ENCODE measurements at places on chromosomes 13 and 19. TPM values are rescaled to one million over a fixed set of nuclear protein-coding genes. Genes with fewer than 3 reads are reported as not detected.
A peak's percentile ranks its signal among the peaks of the same experiment; 100 is the strongest.

Gene KLK4
- total RNA-seq, result not detected

Gene ZNF99
- total RNA-seq, result not detected

Gene SHC2
- 3.3 TPM for total RNA-seq

Gene MBD3L3
- not detected for total RNA-seq

Gene SERPINE3
- total RNA-seq, result not detected

Gene RFPL4AL1
- total RNA-seq, result not detected

DNA sequence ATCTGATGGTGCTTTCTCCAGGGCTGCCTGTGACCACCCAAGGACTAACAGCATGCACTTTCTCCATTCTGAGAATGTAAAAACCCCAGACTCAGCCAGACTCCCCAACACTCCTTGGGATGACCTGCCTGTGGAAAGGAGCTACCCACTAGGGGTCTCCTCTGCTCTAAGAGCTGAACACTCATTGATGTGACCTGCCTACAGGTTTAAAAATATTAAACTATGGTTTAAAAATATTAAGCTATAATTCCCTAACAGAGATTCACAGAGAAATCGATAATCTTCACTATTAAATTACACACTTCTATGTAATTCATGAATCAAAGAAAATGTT, 696.2 kb upstream of the SLITRK5 start:
- no peak overlapping the region for H3K27ac ChIP-seq
- no peaks in the 10 kb centered on the region for H3K27me3 ChIP-seq
- H3K36me3 ChIP-seq, result no peaks in the 10 kb centered on the region
- no peak for DNase-seq
- H3K4me1 ChIP-seq, result no peaks in the 10 kb centered on the region
- H3K4me3 ChIP-seq, result no peak overlapping the region

DNA sequence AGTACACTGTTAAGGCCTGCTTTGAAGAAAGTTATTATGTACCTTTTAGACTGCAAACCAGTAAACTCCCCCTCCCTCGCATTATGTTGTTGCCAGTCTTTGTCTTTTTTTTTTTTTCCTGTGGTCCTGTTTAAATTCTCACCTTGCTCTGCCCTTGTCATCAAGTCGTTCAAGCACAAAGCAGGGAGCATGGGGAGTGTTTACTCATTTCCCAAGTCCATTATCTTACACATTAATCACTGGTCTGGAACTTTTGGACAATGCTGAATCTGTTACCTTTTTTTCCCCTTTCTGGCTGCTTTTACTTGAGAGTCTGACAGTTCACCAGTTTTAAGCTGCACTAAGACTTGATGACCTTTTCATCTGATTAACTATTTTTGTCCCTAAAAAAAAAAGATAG, 108.2 kb downstream of the DACH1 start:
- H3K36me3 ChIP-seq, result no peaks in the 10 kb centered on the region
- H3K27me3 ChIP-seq, result no peaks in the 10 kb centered on the region
- no peaks in the 10 kb centered on the region for H3K4me1 ChIP-seq
- H3K4me3 ChIP-seq, result no peak overlapping the region

DNA sequence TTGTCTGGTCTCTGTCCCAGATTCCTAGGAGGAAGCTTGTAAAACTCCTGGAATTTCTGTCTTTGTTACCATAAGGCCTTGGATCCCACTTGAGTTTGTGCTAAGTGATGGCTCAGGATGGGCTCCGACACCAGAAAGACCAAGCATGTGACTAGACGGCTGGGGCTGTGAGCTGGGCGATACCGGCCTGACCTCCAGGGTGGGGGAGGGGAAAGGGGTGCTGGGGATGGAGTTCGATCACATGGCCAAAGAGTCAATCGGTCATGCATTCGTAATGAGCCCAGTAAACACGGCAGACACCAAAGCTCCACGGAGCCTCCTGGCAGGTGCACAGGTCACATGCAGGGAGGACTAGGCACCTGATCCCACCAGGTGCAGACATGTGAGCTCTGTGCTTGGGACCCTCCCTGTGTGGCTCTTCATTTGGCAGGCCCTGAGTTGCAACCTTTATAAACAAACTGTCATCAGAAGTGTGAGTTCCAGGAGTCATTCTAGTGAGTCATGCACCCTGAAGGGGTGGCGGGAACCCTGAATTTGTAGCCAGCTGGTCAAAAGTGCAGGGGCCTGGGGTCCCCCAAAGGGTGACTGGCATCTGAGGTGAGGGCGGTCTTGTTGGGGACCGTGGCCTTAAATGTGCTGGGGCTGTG, 27.1 kb downstream of the ELAVL1 start:
- no peak overlapping the region for H3K4me3 ChIP-seq
- no peak overlapping the region for H3K27ac ChIP-seq
- DNase-seq, result no peak
- H3K36me3 ChIP-seq, result peaks cover 29% of the 10 kb centered on the region

- no peaks in the 10 kb centered on the region for H3K36me3 ChIP-seq
- DNase-seq, result no peak
- H3K4me3 ChIP-seq, result no peak overlapping the region
- H3K27me3 ChIP-seq, result no peaks in the 10 kb centered on the region
Measured at GRCh38 chr19:16676101-16676798, 15.3 kb downstream of the TMEM38A start.

GRCh38 chr19:38284422-38284821, 19.6 kb upstream of the C19orf33 start:
- H3K4me1 ChIP-seq, result peaks cover 4% of the 10 kb centered on the region
- no peak overlapping the region for H3K4me3 ChIP-seq
- no peaks in the 10 kb centered on the region for H3K27me3 ChIP-seq
- no peaks in the 10 kb centered on the region for H3K36me3 ChIP-seq
- no peak for DNase-seq

- H3K27me3 ChIP-seq, result no peaks in the 10 kb centered on the region
- no peaks in the 10 kb centered on the region for H3K4me1 ChIP-seq
- no peak for DNase-seq
- no peak overlapping the region for H3K4me3 ChIP-seq
Measured at GRCh38 chr13:39820606-39821005, 165.1 kb downstream of the COG6 start.

GRCh38 chr13:84702174-84702573, 819.9 kb upstream of the SLITRK1 start:
- no peak overlapping the region for H3K27ac ChIP-seq
- no peaks in the 10 kb centered on the region for H3K36me3 ChIP-seq
- H3K4me3 ChIP-seq, result no peak overlapping the region
- H3K27me3 ChIP-seq, result no peaks in the 10 kb centered on the region
- no peaks in the 10 kb centered on the region for H3K4me1 ChIP-seq

DNA sequence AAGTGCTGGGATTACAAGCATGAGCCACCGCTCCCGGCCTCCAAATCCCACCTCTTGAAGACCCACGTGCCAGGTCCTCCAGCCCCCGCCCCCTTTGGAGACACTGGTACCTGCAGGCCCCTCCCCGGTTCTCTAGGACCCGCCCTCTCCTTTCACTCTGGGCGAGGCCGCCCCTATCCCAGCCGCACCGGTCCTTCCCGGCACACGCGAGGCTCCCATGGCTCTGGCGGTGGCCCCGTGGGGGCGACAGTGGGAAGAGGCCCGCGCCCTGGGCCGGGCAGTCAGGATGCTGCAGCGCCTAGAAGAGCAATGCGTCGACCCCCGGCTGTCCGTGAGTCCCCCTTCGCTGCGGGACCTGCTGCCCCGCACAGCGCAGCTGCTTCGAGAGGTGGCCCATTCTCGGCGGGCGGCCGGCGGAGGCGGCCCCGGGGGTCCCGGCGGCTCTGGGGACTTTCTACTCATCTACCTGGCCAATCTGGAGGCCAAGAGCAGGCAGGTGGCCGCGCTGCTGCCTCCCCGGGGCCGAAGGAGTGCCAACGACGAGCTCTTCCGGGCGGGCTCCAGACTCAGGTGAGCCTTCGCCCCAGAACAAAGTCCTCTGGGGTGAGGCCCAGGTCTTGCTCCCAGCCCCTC, at the start of gene CBLC:
Gene CBLC, plus strand, starts transcription at position 176 of the 633 bp plus-strand sequence. Its CDS starts 42 bp downstream, at position 218.
- H3K4me3 ChIP-seq, result no peak within 1 kb of the TSS
- DNase-seq, result no peak
- H3K4me1 ChIP-seq, result peaks cover 13% of the 10 kb centered on the region
- no peaks in the 10 kb centered on the region for H3K27me3 ChIP-seq
- H3K27ac ChIP-seq, result no peak within 1 kb of the TSS

GRCh38 chr19:1324806-1325567, 39.3 kb downstream of the EFNA2 start:
- H3K4me3 ChIP-seq, result peak overlapping the region; percentile 31
- H3K27ac ChIP-seq, result no peak overlapping the region
- DNase-seq, result peak; percentile 72
- no peaks in the 10 kb centered on the region for H3K36me3 ChIP-seq
- peaks cover 5% of the 10 kb centered on the region for H3K4me1 ChIP-seq

- H3K27ac ChIP-seq, result no peak overlapping the region
- H3K36me3 ChIP-seq, result no peaks in the 10 kb centered on the region
- H3K27me3 ChIP-seq, result no peaks in the 10 kb centered on the region
- no peaks in the 10 kb centered on the region for H3K4me1 ChIP-seq
- H3K4me3 ChIP-seq, result no peak overlapping the region
- DNase-seq, result no peak
Measured at GRCh38 chr13:106874323-106874722, 306.4 kb upstream of the ARGLU1 start.

GRCh38 chr13:59437544-59438301, 726.0 kb downstream of the DIAPH3 start:
- H3K4me3 ChIP-seq, result no peak overlapping the region
- H3K27ac ChIP-seq, result no peak overlapping the region
- H3K36me3 ChIP-seq, result no peaks in the 10 kb centered on the region
- no peaks in the 10 kb centered on the region for H3K4me1 ChIP-seq

- H3K4me1 ChIP-seq, result no peaks in the 10 kb centered on the region
- H3K27ac ChIP-seq, result no peak overlapping the region
- peaks cover 33% of the 10 kb centered on the region for H3K27me3 ChIP-seq
- H3K4me3 ChIP-seq, result no peak overlapping the region
- DNase-seq, result no peak
Measured at GRCh38 chr19:35846038-35846668, 6.2 kb downstream of the NPHS1 start.

DNA sequence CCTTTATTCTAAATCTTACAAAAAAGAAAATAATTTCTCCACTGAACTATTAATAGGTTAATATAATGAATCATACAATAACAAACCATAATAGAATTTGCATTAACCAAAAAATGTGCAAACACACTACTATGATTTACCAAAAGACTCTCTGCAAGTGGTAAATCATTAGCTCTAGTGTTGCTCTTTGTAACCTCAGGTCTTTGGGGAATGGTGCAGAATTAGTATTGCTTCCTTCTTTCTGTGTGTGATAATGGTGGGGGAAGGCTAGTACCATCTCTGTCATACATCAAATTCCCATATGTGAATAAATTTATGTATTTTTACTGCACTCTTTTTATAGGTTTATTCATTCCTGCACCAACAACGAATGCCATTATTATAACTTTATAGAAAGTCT, 105.1 kb downstream of the COG6 start:
- no peaks in the 10 kb centered on the region for H3K4me1 ChIP-seq
- DNase-seq, result no peak
- no peak overlapping the region for H3K27ac ChIP-seq

GRCh38 chr19:40231544-40232424, 5.3 kb upstream of the CCNP start:
- H3K36me3 ChIP-seq, result peaks cover 10% of the 10 kb centered on the region
- peak overlapping the region; percentile 46 for H3K27ac ChIP-seq
- no peaks in the 10 kb centered on the region for H3K27me3 ChIP-seq
- peaks cover 8% of the 10 kb centered on the region for H3K4me1 ChIP-seq
- H3K4me3 ChIP-seq, result no peak overlapping the region

GRCh38 chr13:60118696-60119400, 44.9 kb downstream of the DIAPH3 start:
- no peaks in the 10 kb centered on the region for H3K27me3 ChIP-seq
- H3K36me3 ChIP-seq, result no peaks in the 10 kb centered on the region
- no peak for DNase-seq
- H3K4me3 ChIP-seq, result no peak overlapping the region
- no peaks in the 10 kb centered on the region for H3K4me1 ChIP-seq
- no peak overlapping the region for H3K27ac ChIP-seq

DNA sequence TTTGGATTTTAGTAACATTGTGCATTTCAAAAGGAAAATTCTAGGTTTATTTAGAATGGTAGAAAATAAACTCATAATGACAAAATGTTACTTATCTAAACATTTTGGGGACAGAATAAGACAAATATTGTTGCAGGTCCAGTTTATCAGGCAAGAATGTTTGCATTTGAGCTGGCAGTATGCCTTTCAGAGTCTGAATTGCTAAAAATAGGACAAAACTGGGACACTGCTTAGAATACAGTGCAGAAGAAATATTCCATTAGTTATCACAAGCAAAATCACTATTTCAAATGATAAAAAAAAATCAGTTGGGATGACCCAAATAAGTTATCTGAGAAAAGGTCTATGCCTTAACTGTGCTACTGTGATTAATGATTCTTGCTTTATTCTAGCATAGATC, 870.3 kb upstream of the MIR17HG start:
- H3K27me3 ChIP-seq, result no peaks in the 10 kb centered on the region
- peak; percentile 4 for DNase-seq
- H3K27ac ChIP-seq, result no peak overlapping the region
- H3K36me3 ChIP-seq, result no peaks in the 10 kb centered on the region
- no peaks in the 10 kb centered on the region for H3K4me1 ChIP-seq

- peak; percentile 65 for DNase-seq
- H3K4me1 ChIP-seq, result peaks cover 40% of the 10 kb centered on the region
- peak overlapping the region; percentile 22 for H3K4me3 ChIP-seq
- no peaks in the 10 kb centered on the region for H3K27me3 ChIP-seq
- peak overlapping the region; percentile 74 for H3K27ac ChIP-seq
- peaks cover 18% of the 10 kb centered on the region for H3K36me3 ChIP-seq
Measured at GRCh38 chr19:1411255-1412191, 4.1 kb downstream of the DAZAP1 start.

DNA sequence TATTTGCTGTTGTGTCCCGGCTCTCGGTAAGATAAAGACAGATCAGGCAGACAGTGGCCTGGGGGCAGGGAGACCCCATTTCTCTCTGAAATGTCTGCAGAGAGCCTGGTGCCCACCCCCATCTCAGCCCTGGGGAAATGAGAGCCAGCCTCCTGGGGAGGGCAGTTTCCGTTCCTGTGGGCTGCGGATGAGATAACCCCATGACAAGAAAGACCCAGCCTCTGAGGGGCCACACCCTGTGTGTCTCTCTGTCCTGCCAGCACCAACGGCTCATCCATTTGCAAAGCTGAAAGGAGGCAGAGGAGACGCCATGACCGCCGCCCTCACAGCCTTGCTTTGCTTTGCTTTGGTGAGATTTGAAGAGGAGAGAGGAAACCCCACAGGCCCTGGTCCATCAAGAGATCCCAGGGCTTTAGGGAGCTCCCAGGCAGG, 28.1 kb upstream of the KIR3DL3 start:
- H3K4me1 ChIP-seq, result no peaks in the 10 kb centered on the region
- H3K4me3 ChIP-seq, result no peak overlapping the region
- no peaks in the 10 kb centered on the region for H3K36me3 ChIP-seq
- no peak overlapping the region for H3K27ac ChIP-seq
- no peaks in the 10 kb centered on the region for H3K27me3 ChIP-seq
- DNase-seq, result no peak
